Brain (organoid and tissue), 16 donors: ENCODE measurements at places on chromosomes 4 and X. TPM values are rescaled to one million over a fixed set of nuclear protein-coding genes. Genes with fewer than 3 reads are reported as not detected.

DNA sequence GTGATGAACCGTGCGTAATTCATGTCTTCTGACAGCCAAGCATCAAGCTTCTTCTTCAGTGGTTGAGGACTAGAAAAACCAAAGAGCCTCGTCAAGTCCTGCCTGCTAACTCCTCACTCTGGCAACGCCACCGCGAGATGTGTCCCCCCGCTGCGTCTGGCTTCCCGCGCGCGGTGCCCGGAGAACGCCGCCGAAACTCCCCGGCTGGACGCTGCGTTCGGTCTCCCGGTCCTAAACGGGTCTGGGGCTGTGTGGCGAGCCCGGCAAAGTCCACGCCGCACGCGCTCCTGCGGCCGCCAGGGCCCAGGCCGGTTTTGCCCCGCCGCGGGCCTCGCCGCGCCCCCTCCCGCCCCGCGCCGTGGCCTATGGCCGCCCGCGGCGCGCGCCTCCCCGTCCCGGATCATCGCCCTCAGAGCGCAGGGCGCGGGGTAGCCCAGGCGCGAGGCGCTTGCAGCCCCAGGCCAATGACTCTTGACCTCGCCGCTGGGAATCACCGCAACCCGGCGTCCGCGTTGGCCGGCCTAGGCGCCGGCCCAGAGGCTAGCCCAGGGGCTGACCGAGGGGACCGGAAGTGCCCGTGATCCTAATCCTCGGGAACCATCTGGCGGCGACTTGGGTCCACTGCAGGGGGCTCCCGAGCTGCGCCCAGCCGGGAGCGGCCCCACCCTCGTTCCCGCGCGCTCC, at the start of gene AADAT:
Gene AADAT, minus strand, starts transcription at position 289 of the 684 bp plus-strand sequence. Its CDS starts 266 bp downstream, at position 23.
- peak; percentile 91 for DNase-seq

GRCh38 chr4:161762796-161763195, 401.0 kb downstream of the FSTL5 start:
- no peak for DNase-seq

GRCh38 chr4:114547340-114548134, 51.1 kb upstream of the UGT8 start:
- DNase-seq = no peak

DNA sequence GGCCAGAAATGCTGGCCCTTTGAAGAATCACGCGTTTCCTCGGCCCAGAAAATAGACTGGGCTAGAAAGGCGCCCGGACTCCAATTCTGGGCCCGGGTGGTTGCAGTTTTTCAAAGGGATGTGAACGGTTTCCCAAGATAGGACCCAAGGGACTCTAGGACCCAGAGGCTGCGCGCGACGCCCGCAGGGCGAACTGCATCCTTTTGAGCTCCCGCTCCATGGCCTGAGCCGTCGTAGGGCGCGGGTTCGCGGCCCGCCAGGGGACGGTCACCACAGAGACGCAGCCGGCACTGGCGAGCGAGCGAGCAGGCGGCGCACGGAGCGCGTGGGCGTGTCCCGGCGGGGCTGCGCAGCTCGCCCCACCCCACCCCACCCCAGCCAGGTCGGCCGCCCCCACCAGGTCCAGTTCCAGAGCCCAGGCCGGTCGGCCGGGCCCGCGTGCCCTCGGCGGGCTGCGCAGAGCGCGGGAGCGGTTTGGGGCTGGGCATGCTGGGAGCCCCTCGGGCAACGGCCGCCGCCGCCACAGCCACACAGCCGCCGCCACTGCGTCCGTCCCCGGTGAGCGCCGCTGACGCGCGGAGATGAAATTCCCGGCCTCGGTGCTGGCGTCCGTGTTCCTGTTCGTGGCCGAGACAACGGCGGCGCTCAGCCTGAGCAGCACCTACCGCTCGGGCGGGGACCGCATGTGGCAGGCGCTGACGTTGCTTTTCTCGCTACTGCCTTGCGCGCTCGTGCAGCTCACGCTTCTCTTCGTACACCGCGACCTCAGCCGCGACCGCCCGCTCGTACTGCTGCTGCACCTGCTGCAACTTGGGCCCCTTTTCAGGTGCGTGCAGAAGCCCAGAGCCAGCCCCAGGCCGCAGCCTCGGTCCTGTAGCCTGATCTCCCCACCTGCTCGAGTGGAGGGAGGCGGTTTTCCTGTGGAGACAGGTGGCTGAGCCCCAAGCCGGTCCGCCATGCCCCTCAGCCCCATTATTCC, at the start of gene XK:
Gene XK, plus strand, starts transcription at position 411 of the 979 bp plus-strand sequence. Its CDS starts 171 bp downstream, at position 582.
- DNase-seq = peak; percentile 61

DNA sequence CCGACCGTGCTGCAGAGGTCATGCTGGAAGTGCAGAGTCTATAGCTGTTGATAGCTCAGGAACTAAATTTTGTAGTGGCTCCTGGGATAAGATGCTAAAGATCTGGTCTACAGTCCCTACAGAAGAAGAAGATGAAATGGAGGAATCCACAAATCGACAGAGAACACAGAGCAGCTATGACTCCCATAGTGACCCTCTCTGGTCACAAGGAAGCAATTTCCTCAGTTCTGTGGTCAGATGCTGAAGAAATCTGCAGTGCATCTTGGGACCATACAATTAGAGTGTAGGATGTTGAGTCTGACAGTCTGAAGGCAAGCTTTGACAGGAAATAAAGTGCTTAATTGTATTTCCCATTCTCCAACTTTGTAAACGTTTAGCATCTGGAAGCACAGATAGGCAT, 8.8 kb downstream of the MANBA start:
- DNase-seq = no peak

GRCh38 chr4:71526637-71527406, 188.0 kb downstream of the SLC4A4 start:
- no peak for DNase-seq

GRCh38 chrX:108148524-108148923, 56.9 kb downstream of the ATG4A start:
- DNase-seq = no peak

DNA sequence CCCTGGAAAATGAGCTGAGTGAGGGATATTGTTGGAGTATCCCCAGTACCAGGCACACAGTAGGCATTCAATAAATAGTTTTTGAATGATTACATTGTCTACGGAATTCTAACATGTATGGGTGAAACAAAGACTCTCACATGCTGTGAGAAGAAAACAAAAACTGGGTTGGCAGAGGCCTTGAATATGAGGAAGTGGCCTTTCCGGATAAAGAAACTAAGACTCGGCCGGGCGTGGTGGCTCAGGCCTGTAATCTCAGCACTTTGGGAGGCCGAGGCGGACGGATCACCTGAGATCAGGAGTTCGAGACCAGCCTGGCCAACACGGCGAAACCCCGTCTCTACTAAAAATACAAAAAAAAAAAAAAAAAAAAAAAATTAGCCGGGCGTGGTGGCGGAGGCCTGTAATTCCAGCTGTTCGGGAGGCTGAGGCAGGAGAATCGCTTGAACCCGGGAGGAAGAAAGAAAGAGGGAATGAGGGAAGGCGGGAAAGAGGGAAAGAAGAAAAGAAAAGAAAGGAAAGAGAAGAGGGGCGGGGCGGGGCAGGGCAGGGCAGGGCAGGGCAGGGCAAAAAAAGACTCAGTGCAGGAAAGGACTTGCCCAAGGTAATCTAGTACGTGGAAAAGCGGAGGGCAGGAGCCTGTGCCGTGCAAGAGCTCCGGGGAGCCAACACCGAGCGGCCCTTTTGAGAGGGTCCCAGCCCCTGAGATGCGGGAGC, 689 bp upstream of the TMA16 start:
- DNase-seq = no peak

The TMPRSS11D gene
- not detected for polyA plus RNA-seq
